ENCODE measurements at places on chromosomes 4 and X.
A peak's percentile ranks its signal among the peaks of the same experiment; 100 is the strongest.

- no peak for DNase-seq
Measured at GRCh38 chr4:165450871-165451270, 72.1 kb downstream of the CPE start.

DNA sequence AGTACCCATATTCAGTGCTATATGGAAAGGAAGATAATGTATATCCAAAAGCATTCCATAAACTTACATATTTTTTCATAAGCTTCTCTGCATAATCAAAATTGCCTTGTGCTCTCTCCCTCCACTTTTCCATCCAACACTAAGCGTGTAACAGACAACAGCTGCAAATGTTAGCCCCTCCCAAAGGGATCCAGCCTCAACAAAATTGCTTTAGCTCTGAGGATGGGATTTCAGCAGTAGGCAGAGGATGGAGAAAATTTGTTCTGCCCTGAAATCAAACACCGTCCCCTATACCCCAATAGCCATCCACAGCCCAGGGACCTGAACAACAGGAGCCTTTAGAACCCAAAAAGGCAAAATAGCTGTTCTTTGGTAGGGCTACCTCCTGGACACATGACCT, 28.8 kb upstream of the FGF13 start:
- no peak for DNase-seq

- DNase-seq = no peak
Measured at GRCh38 chr4:38101563-38101962, 141.4 kb downstream of the PTTG2 start.

- no peak for DNase-seq
Measured at GRCh38 chr4:51851090-51851936, 8.4 kb downstream of the DCUN1D4 start.

DNA sequence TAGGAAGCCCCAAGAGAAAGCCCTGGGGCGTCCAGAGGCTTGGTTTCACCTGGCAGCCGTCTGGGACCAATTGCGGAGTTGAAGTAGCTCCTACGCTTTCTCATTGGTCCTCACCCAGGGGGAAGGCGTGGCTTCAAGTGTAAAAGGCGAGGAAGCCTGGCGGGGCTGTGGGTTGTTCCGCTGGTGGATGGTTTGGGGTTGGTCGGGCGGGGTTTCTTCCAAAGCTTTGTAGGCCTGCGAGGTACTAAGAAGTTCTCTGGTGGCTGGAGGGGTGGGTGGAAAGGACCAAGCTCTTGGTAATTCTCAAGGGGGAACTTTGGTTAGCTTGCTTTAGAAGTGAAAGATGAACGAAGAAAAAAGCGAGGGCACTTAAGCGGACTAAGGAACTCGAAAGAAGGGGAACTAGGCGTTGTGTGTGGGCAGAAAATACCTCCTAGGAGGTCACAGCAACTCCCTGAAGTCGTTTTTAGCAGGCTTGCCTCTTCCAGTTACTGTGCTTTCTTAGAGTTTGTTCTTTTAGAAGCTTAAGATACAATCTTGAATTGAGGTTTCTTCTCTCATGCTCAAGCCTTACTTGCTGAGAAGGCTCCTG, 36.6 kb downstream of the CCNG2 start:
- DNase-seq = peak; percentile 85

- DNase-seq = no peak
Measured at GRCh38 chr4:34293459-34293858, 1950.9 kb downstream of the ARAP2 start.

DNA sequence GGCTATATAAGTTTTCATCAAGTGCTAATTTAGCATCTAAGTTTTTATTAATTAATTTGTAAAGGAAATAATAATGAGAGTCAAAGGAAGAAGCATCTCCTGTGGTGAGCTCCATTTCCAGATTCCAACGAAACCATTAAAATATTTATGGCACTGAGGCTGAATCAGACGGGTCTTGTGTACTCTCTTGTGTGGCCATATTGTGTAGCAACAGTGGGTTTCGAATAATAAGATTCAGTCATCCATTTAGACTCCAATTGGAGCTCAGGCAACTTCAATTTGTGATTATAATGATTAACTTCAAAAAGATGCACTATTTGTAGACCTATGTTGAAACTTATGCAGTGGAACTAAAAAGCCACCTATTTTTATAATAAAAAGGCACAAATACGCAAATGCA, 82.4 kb downstream of the SNCA start:
- no peak for DNase-seq

DNA sequence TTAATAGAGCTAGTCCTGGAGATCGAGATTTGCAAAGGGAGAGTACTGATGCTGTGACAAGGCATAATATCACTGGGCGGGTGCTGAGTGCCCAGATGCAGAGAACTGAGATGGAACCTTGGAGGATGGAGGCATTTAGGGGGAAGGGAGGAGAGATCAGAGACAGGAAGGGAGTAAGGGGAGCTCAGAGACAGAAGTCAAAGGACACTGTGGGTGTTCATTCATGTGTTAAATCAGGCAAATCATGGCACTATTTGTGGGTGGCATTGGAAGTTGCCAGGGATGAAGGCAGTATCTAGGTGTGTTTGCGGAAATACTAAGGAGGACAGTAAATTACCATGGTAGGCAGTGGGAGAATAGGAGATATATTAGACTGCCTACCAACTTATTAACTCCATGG, 135.0 kb downstream of the RBM46 start:
- no peak for DNase-seq

GRCh38 chrX:103828529-103828928, 3.5 kb downstream of the RAB9B start:
- no peak for DNase-seq

DNA sequence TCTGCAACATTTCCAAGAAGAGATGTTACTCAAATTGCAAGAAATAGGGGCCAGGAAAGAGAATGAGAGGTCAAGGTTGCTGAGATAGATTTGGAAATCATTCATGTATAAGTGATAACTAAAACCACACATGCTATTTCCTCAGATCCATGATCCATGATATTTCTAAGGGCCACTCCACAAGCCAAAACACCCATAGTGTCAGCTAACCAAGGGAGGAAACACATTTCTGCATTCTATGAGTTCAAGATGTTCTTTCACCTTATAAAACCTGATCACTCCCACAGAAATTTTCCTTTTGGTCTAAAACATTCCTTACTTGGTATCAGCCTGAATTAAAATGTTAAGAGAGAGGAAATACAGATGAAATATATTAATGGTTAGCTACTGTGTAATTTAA, 47.2 kb downstream of the TBCK start:
- DNase-seq = no peak

DNA sequence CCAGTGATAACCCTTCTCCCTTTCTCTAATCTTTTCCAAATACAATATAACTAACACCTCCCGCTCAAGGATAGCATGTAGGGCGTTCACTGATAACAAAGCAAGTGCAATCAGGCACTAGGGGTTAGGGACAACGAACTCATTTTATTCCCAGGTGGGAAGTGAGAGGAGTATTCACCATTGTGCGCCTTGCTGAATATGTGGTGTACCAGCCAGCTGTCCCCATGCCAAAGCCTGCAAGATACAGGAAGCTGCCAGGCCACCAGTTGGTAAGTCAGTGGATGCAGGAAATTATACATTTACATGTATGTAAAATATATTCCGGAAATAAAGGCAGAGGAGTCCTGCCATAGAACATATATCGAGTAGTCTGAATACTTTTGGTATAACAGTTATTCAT, 6.3 kb upstream of the HPRT1 start:
- DNase-seq = no peak

- no peak for DNase-seq
Measured at GRCh38 chr4:56626420-56626819, 54.7 kb downstream of the HOPX start.

- no peak for DNase-seq
Measured at GRCh38 chr4:7370038-7370437, 64.7 kb downstream of the PSAPL1 start.

DNA sequence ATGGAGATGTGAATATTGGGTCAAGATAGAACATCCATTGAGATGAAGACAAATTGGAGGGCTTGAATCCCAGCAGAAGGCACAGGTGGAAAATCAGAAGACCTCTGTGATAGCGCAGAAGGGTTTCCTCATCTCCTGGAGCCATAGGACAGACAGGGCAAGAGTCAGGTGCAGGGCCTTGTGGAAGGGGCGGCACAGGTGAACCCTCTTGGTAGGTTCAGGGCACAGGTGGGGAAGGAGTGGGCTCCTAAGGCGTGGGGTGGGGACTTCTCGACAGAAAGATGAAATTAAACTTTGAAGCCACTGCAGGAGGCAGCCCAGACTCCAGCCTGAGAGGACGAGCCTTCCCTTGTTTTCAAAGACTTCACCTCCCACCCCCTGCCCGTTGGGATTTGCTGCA, 9.3 kb upstream of the RGS12 start:
- DNase-seq = no peak

- no peak for DNase-seq
Measured at GRCh38 chr4:112895811-112896608, 153.4 kb upstream of the ANK2 start.

GRCh38 chrX:153599192-153600031, 473 bp upstream of the CCNQ start:
- peak; percentile 76 for DNase-seq

All from natural killer cell (primary cell).